ENCODE measurements at places on chromosomes 6 and 20. TPM values are rescaled to one million over a fixed set of nuclear protein-coding genes. Genes with fewer than 3 reads are reported as not detected.

The MCHR2 gene
- polyA plus RNA-seq, result 0.04 TPM

GRCh38 chr6:31401403-31401802, 2.0 kb upstream of the MICA start:
- peaks cover 64% of the 10 kb centered on the region for H3K27me3 ChIP-seq
- H3K4me3 ChIP-seq, result no peak overlapping the region
- no peak overlapping the region for H3K27ac ChIP-seq
- H3K36me3 ChIP-seq, result no peaks in the 10 kb centered on the region

GRCh38 chr6:165880686-165881085, 217.6 kb upstream of the PDE10A start:
- peaks cover 3% of the 10 kb centered on the region for H3K27me3 ChIP-seq
- H3K4me3 ChIP-seq, result no peak overlapping the region
- no peak overlapping the region for H3K27ac ChIP-seq
- no peak for DNase-seq
- H3K36me3 ChIP-seq, result no peaks in the 10 kb centered on the region
- no peaks in the 10 kb centered on the region for H3K4me1 ChIP-seq

The C6orf58 gene
- 0.12 TPM for polyA plus RNA-seq

The PM20D2 gene
- polyA plus RNA-seq, result 28.1 TPM

GRCh38 chr20:845941-846893, 12.7 kb downstream of the FAM110A start:
- H3K27ac ChIP-seq, result no peak overlapping the region
- peaks cover 13% of the 10 kb centered on the region for H3K27me3 ChIP-seq
- DNase-seq, result no peak
- peaks cover 17% of the 10 kb centered on the region for H3K4me1 ChIP-seq
- H3K4me3 ChIP-seq, result no peak overlapping the region
- no peaks in the 10 kb centered on the region for H3K36me3 ChIP-seq

The RBBP8NL gene
- polyA plus RNA-seq, result 9.6 TPM

The PNLDC1 gene
- 0.16 TPM for polyA plus RNA-seq

The MAP3K5 gene
- polyA plus RNA-seq, result 7.4 TPM

The TFAP2B gene
- polyA plus RNA-seq, result not detected

DNA sequence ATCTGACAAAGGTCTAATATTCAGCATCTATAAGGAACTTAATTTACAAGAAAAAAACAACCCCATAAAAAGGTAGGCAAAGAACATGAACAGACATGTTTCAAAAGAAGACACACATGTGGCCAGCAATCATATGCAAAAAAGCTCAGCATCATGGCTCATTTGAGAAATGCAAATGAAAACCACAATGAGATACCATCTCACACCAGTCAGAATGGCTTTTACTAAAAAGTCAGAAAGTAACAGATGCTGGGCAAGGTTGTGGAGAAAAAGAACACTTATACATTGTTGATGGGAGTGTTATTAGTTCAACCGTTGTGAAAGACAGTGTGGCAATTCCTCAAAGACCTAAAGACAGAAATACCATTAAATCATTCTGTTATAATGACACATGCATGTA, 289.9 kb upstream of the MMS22L start:
- H3K4me3 ChIP-seq, result no peak overlapping the region
- no peak overlapping the region for H3K27ac ChIP-seq
- no peaks in the 10 kb centered on the region for H3K27me3 ChIP-seq
- H3K4me1 ChIP-seq, result no peaks in the 10 kb centered on the region

- no peaks in the 10 kb centered on the region for H3K27me3 ChIP-seq
- H3K4me3 ChIP-seq, result no peak overlapping the region
- no peaks in the 10 kb centered on the region for H3K4me1 ChIP-seq
- peaks cover 3% of the 10 kb centered on the region for H3K36me3 ChIP-seq
- no peak for DNase-seq
These were observed 109.8 kb downstream of the PTPRK start for GRCh38 chr6:128410584-128410983.

- no peaks in the 10 kb centered on the region for H3K36me3 ChIP-seq
- H3K27ac ChIP-seq, result no peak overlapping the region
These were observed 431.3 kb downstream of the MAFB start for GRCh38 chr20:40257763-40258162.

GRCh38 chr6:50785921-50786320, 32.8 kb upstream of the TFAP2B start:
- no peak overlapping the region for H3K27ac ChIP-seq
- H3K4me1 ChIP-seq, result no peaks in the 10 kb centered on the region
- H3K36me3 ChIP-seq, result no peaks in the 10 kb centered on the region
- no peak for DNase-seq
- no peak overlapping the region for H3K4me3 ChIP-seq

DNA sequence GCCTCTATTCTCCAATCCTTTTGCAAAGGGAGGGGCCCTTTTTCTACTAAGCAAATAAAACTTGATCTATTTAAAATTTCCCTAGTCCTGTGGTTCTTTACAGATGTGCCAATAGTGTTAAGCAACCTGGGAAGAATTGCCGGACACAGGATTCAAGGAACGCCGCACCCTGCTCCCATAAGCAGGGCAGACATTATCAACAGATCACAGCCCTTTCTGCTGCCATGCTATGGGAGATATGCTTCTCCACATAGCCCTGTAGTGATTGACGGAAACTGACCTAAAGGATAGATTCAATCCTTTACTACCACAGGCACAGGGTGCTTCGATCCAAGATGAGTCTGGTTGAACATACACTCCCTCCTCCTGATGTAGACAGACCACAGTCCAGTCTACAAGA, 118.4 kb upstream of the TRAF3IP2 start:
- no peak overlapping the region for H3K27ac ChIP-seq
- no peak for DNase-seq
- H3K4me3 ChIP-seq, result no peak overlapping the region
- H3K27me3 ChIP-seq, result no peaks in the 10 kb centered on the region

DNA sequence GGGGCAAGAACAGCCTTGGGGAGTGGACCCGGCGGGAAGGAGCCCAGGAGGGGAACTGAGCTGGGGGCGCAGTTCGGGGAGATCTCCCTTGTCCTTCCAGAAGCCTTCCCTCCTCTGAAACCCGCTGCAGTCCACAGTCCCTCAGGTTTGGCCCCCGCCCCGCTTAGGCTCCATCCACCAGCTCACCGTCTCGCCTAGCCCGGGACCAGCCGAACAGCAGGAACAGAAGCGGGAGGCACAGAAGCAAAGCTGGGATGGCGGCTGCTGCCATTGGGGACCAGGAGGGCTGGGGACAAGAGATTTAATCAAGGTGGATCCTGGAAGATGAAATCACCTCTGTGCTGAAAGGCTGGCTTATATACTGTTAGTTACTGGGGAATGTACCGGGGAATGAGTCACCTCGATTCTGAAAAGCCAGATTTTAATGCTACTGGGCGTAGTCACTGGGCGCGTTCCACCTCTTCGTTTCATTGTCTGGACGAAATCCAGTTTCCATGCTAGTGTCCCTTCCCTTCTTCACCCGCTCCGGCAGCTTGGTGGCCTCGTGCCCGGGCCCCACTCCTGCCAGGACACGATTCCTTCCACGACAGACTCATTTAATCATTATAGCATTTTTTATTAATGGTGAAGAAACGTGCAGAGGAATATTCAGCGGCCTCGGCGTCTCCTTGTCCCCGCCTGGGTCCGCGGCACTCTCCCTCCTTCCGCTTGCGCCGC, at the start of gene RAET1L:
Gene RAET1L, minus strand, starts transcription at position 332 of the 717 bp plus-strand sequence. Its CDS starts 61 bp downstream, at position 271.
- H3K4me3 ChIP-seq, result no peak within 1 kb of the TSS
- H3K4me1 ChIP-seq, result peaks cover 4% of the 10 kb centered on the region
- no peak within 1 kb of the TSS for H3K27ac ChIP-seq
- DNase-seq, result no peak
